ENCODE measurements at places on chromosomes 11 and 22. TPM values are rescaled to one million over a fixed set of nuclear protein-coding genes. Genes with fewer than 3 reads are reported as not detected.

Gene HARBI1
- total RNA-seq: 14.0 TPM

Gene RASGRP2
- not detected for total RNA-seq

Gene SLC15A3
- total RNA-seq: under 0.01 TPM

Gene MRPL48
- 41.0 TPM for total RNA-seq

Gene AIFM3
- 0.68 TPM for total RNA-seq

Gene APLNR
- total RNA-seq: not detected

Gene NXPE2
- not detected for total RNA-seq

Gene C11orf42
- total RNA-seq: not detected

Gene OR8D4
- not detected for total RNA-seq
